ENCODE measurements at places on chromosomes 4 and X. TPM values are rescaled to one million over a fixed set of nuclear protein-coding genes. Genes with fewer than 3 reads are reported as not detected.

DNA sequence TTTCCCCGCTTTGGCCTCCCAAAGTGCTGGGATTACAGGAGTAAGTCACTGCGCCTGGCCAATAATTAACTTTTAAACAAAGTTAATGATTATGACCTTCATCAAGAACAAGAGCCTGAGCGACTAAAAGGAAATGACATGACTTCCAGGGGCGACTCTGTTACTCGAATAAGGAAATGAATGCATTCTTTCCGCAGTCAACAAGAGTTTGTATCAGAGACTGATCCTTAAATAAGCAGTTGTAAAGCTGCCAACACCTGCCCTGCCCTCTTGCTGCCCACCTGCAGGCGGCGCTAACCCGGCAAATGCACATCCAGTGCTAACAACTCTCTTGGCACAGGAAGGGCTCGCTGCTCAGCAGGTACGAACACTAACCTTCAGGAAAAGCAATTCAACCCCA is 27.3 kb downstream of the WDR1 start:
- no peak for DNase-seq

DNA sequence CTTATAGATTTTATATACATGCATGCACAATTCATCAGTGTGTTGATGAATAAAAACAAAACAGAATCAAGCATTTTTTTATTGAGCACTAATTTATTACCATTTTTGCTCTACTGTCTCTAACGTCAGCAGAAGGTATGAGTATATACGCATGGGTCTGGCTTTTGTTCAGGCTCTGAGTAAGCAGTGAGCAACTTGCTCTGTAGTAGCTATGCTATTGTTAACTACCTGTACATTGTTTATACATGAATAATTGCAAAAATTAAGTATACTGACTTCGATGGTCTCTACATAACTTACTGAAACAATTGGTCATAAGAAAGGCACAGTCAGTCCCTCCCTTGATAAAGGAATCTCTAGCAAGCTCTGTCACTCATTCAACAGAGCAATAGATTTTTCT is 122.9 kb downstream of the RS1 start:
- DNase-seq = no peak

GRCh38 chr4:149574971-149575370 is 240.7 kb downstream of the IQCM start:
- DNase-seq = no peak

- DNase-seq = no peak
Measured at GRCh38 chr4:26959654-26960047, 99.0 kb downstream of the STIM2 start.

The MAGEA9B gene
- total RNA-seq = not detected

DNA sequence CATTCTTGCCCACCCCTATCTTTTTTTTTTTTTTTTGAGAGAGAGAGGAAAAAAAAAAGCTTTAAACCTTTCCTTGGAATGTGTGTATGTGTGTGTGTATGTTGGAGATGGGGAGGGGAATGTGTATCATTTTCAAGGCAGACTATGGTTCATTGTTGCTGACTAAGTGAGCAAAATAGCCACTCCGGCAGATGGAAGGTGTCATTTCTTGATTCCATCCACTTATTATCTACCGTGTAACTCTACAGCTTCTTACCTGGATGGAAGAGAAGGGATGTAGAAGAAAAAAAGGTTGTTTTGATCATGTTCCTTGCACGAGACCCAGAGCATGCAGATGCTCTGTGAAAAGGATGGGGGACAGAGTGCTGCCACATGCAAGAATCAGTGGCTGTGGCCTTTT is 5.9 kb upstream of the GK2 start:
- no peak for DNase-seq

- DNase-seq = no peak
Measured at GRCh38 chr4:5389756-5390310, 318.5 kb downstream of the EVC2 start.

The IL13RA2 gene
- 1.5 TPM for total RNA-seq

GRCh38 chrX:1870421-1870820 is 255.6 kb downstream of the ASMT start:
- no peak for DNase-seq

- DNase-seq = no peak
Measured at GRCh38 chrX:132689612-132690563, 201.1 kb upstream of the MBNL3 start.

DNA sequence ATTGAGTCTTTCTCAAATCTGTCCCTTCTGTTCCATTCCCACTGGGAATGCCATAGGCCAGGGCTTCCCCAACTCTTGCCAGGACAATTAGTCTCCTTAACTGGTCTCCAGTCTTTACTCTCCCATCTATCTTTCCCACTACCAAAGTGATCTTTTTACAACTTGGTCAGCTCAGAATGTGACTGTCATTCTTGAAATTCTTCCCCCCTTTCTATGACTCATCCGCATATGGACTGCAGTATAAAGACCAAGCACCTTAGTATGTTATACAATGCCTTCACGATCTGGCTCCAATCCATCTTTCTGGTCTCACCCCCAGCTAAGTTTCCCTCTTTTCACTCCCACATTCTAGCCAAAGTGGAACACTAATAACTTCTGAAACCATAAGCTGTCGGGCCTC is 383.8 kb downstream of the OPHN1 start:
- no peak for DNase-seq

The BEND2 gene
- not detected for total RNA-seq

DNA sequence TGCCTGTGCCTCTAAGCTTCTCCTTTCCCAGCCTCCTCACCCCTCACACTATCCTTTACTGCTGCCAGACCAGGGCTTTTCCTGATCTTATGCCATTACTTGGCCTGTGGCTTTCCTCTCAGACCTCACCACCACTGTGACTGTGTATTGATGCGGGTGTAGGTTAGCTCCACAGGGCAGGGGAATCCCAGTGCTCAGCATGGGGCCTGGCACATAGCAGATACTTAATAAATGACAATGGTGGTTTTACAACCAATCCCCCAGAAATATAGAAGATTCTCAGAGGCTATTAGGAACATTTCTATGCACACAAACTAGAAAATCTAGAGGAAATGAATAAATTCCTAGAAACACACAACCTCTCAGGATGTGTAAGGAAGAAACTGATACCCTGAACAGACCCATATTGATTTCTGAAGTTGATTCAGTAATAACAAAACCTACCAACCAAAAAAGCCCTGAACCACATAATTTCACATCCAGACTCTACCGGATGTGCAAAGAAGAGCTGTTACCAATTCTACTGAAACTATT is 129.6 kb upstream of the QRFPR start:
- no peak for DNase-seq

DNA sequence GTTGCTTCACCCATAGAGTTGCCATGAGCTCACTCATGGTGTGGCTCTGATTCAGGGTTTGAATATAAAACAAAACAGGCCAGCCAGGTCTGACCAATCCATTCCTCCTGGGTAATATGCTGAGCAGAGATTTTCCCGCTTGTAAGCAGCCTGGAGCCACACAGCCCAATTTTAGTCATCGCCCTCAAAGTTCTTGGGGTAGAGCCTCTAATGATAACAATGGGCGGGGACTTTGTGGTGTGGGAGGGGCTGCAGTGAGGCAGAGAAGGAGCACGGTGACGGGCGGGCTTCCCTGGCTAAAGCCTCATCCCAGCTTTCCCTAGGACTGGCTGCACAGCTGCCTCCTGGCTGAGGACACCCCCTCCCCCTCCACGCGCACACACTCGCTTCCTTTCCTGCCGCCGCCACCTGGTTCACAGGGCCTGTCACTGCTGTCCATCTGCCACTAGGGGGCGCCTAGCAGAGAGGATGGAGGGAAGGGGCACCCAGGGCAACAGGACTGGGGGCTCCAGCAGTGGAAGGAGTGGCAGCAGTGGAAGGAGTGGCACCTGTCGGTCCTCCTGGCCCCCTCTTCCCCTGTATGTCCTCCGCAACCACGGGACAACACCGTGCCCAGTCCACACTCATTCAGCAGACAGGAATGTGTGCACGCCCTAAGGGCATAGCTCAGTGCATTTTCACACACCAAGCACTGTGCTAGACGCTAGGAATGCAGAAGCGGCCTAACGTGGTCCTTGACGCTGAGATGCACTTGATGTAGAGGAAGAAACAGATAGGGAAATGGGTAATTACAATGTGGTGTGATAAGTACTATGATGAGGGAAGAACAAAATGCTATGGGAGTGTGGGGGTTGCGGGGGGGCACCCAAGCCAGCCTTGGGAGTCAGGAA is 26.8 kb downstream of the PRPS1 start:
- DNase-seq = peak; percentile 90

DNA sequence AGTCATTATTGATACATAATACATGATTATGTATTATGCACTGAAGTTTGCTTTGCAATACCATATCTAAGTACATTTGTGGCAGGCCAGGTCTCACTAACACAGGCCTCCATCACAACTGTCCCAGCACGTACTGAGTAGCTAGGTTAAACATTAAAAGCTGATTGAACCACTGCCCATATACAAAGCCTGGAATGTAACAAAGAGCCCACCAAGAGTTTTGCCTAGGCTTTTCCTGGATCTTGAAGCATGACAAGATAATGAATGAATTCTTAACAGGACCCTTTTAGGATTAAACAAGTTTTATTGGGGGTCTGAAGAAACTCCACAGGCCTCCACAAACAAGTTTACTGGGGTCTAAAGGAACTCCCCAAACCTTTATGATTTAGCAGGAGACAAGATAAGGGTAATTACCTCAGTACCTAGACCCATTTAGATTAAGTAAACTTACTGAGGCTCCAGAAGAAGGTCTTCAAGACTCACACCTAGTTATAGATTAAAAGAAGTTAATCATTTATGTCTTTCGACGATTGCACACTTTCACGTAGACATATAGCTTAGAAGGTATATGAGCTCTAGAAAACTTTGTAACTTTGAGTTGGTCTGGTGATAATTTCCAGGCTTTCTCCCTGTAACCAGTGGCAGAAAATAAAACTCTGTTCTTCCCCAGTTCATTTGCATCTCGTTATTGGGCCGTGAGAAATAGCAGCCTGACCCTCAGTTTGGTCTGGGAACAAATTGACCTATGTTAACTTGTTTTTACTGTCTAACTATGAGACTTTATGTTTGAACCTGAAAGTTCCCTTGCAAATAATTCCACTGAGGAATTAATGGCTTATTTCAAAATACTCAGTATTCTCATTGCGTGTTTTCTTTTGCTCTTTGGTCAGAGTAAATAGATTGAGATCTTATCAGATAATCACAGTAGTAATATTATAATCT is 84.8 kb downstream of the PHEX start:
- DNase-seq = no peak

The RAB39B gene
- total RNA-seq = 0.08 TPM

- DNase-seq = no peak
Measured at GRCh38 chr4:38322714-38323113, 341.3 kb upstream of the KLF3 start.

- DNase-seq = peak; percentile 43
Measured at GRCh38 chr4:142817442-142817841, 28.7 kb downstream of the INPP4B start.

DNA sequence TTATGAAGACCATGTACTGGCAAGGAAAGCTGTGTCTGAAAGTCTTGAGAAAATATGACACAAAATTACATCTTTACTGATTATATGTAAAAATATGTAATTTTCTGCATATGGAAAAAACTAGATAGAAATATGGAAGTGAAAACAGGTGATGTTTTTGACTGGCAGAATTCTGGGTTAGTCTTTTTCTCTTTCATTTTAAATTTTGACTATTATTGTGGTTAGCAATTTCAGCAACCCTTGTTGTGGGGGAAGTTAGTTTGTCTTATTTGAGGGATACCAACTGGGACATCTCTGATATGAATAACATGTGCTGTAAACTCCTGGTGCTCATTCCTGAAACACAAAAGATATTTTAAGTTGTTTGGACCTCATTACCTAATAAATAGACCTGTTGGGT is 49.9 kb upstream of the CPEB2 start:
- no peak for DNase-seq

DNA sequence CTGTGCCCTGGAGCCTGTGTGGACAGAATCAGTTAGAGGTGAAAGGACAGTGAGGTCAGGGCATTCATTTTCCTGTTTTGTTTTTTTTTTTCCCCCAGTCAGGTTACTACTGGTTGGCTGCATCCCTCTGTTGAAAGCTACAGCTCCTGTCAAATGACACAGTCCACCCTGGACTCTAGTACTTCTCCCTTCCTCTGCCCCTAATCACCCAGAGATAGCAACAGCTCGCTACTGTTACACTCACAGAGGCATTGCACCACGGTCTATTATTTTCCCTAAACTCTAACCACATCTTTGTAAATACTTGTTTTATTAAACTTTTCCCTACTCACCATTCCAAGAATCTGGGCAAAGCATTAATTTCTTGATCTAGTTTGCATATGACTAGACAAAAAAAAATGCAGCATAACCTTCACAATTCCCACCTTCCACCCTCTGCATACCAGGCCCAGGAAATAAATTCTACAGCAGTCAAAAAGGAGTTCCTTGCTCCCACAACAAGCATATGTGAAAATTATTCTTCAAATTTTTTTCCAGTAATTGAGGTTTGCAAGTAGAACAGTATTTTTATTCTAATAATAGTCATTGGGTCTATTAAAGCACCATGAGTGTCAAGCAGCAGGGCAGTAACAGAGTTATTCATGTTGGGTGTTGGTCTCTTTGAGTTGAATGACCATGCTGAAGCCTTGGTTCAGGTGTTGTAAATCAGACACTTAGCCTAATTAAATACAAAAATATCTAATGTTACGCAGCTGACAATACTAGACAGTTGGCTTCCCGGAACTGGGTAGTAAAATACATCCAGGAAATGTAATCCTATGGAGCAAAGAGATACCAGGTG is 329.2 kb downstream of the INPP4B start:
- no peak for DNase-seq

The VCX2 gene
- not detected for total RNA-seq

DNA sequence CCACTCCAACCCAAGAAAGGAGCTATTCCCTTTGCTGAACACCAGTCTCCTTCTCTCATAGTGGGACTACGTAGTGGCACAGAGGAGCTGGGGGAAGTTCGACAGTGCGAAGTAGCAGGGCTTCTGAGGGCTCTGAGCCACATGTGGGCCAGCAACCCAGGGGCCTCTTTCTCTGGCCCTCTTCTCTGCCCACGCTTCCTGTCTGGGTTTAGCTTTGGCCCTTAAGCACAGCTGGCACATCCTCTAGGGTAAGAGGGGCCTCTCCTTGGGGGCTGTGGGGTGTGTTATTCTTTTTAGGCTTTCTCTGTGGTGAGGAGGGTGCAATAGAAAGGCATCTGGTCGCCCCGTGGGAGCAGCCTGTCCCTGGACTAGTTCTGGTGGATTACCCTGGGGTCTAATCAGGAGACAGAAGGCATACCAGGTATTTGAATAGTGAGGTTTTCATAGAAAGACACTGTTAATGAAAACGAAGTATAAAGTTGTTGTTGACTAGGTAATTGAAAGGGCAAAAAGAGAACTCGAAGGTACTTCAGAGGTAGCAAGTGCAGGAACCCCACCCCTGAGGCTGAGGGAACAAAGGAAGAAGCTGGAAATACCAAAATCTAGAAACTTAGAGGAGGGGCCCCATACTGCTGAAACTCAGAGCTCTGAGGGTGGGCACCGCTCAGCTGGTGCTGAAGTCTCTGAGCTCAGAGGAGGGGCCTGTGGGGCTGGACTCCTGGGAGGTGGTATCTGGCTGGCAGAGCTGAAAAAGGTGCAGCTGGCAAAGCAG is 151.9 kb upstream of the RPS6KA3 start:
- no peak for DNase-seq
